Stimulated activated CD4-positive, alpha-beta T cell treated with anti-CD3 and anti-CD28 coated beads, TNF-alpha, amount 100 ng/mL, for 48 hours (primary cell): ENCODE measurements at places on chromosomes 1 and 21.

- DNase-seq, result no peak
Observed at GRCh38 chr1:54998677-54999076, at the start of gene BSND. BSND (plus strand) TSS chr1:54998933; CDS start chr1:54999187, 254 bp downstream.

- no peak for DNase-seq
Observed at GRCh38 chr1:226063977-226064815, 1.7 kb downstream of the H3-3A start.

GRCh38 chr1:5271264-5271663 is 616.9 kb downstream of the AJAP1 start:
- DNase-seq, result no peak

DNA sequence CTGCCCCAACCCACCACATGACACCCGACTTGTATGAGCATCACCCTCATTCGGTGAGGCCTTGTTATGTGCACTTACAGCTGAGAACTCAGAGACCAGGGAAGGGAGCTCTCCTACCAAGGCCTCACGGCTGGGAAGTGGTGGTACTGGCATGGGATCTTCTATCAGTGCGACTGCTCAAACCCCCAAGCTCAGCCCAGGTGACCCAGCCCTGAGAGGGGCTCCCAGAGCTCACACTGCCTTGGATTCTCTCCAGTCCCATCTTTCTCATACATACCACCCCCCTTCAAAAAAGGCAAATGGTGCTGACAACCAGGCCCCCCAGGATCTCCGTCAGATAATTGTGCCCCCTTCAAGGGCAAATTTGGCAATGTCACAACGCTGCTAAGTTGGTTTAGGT is 777 bp upstream of the PLA2G2F start:
- no peak for DNase-seq

DNA sequence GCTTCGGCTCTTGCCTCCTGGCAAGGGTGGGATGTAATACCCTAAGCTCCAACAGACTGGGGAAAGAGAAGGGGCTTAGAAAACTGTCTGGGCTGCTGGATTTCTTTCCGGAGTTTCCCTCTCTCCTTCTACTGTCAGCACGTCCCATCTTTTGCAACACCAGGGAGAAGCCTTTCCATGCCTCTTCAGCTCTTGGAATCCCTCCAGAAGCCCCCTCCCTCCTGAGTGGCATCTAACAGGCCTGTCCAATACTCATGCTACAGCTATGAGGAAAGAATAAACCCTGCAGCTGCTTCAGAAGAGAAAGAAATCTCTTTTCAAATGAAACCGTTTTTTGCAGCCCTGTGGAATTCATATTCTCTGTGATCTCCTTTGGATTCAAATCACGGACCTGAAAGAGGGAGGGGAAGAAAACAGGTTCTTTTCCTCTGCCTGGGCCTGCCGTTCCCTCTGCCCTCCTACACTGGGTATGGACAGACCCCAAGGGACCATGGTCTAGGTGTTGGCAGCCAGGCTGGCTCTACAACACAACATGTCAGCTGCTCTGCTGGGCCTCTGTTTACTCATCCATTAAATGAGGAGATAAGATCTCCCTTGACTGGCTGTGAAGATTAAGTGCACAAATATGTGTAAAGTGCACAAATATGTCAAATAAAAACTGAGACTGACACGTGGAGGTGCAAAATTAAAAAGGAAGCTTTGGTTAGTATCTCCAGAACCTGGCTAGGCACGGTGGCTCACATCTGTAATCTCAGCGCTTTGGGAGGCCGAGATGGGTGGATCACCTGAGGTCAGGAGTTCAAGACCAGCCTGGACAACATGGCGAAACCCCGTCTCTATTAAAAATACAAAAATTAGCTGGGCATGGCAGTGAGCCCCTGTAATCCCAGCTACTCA is 6.0 kb upstream of the CAPN2 start:
- no peak for DNase-seq

- DNase-seq, result no peak
Observed at GRCh38 chr1:18972531-18972930, 16.1 kb upstream of the IFFO2 start.

DNA sequence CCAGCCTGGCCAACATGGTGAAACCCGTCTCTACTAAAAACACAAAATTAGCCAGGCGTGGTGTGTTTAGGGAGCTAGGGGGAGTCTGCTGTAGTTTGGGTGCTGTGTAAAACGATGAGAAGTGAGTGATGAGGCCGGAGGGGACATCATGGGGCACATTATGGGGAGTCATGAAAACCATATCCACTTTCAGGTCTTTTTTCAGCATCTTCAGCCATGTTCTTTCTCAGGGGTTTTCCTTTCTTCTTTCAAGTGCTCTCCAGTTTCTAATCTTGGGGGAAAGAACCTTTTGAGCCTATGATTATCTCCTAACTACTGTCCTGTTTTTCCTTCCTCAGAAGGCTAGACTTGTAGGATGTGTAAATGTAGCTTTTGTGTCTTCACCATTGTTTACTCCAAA is 14.4 kb downstream of the KDM4A start:
- no peak for DNase-seq

- no peak for DNase-seq
Observed at GRCh38 chr1:19861034-19861433, 21.2 kb upstream of the OTUD3 start.

DNA sequence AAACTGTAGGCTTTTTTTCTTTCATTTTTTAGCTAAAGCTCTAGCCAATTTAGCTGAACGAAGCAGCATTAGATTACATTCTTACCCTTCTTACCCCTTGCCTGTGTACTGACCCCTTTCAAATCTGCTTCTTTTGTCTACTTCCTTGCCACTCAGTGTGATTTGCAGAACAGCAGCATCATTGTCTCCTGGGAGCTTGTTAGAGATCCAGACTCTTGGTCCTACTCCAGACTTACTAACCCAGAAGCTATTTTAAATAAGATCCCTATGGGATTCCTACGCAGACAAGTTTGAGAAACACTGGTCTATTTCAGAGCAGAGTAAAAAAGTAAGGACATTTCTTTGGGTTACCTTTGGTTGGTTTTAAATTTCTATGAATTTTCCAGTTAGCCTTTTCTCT is 13.8 kb downstream of the LRRC39 start:
- DNase-seq, result no peak

- DNase-seq, result no peak
Observed at GRCh38 chr21:41367945-41368734, 6.3 kb downstream of the MX2 start.

GRCh38 chr1:20921285-20921684 is 134.2 kb upstream of the HP1BP3 start:
- DNase-seq, result no peak

- DNase-seq, result no peak
Observed at GRCh38 chr1:234315091-234315541, 58.1 kb upstream of the COA6 start.

- DNase-seq, result no peak
Observed at GRCh38 chr1:66546047-66546810, 12.3 kb downstream of the SGIP1 start.

DNA sequence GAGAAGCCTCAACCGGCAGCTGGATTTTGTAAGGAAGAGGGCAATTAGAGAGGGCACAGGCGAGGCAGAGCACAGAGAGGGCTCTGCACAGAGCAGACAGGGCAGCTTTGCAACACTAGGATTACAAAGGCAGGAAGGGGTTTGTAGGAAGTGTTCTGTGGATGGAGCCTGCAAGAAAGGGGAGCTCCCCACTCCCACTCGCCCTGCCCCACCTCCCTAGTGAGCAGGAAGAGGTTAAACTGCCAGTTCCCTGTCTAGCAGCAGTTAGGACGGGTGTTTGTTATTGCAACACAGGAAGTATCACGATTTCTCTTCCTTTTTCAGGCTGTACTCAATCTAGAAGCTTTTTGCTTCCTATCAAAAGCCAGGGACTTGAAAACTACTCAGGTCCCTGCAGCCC is 63.3 kb upstream of the LRRC8D start:
- no peak for DNase-seq

DNA sequence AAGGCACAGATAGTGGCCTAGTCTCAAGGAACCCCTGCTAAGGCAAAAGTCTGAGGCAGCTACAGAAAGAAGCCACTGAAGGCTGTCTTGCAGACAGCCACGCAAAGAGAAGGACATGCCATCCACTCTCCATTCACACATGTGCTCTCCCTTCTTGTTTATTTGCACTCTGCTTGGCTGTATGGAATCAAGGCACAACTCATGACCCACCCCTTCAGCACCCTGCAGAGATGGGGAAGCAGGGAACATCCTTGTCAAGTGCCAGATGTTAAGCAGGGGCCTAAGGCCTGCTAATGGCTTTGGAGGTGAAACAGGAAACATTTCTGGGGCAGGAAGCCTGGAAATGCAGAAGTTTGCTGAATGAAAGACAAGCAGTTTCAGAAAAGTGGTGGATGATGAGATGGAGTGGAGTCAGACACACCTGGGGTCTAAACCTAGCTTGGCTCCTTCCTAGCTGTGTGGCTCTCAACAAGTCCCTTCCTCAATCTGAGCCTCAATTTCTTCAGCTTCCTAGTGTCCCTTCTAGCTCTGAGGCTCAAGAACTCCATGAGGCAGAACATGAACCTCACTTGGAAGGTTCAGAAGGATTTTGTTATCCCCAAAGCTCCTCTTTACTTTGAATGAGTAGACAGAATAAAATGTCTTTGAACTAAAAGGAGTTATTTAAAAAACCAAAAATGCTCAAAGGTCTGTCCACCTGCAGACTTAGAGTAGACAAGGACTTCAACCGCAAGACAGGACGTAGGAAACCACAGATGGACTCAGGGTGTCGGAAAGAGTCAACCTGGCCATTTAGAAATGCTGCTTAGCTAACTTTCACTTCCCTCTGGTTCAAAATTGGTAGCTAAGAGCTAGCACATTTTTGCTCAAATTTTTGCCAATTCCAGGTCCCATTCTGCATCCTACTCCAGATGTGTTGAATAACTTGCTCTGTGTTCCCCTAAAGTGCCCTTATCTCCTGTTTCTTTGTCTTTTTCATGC is 283.1 kb downstream of the PLPP3 start:
- no peak for DNase-seq

- no peak for DNase-seq
Observed at GRCh38 chr21:27722095-27722494, 755.2 kb upstream of the ADAMTS5 start.

- no peak for DNase-seq
Observed at GRCh38 chr1:160797861-160798273, 1.9 kb downstream of the LY9 start.

DNA sequence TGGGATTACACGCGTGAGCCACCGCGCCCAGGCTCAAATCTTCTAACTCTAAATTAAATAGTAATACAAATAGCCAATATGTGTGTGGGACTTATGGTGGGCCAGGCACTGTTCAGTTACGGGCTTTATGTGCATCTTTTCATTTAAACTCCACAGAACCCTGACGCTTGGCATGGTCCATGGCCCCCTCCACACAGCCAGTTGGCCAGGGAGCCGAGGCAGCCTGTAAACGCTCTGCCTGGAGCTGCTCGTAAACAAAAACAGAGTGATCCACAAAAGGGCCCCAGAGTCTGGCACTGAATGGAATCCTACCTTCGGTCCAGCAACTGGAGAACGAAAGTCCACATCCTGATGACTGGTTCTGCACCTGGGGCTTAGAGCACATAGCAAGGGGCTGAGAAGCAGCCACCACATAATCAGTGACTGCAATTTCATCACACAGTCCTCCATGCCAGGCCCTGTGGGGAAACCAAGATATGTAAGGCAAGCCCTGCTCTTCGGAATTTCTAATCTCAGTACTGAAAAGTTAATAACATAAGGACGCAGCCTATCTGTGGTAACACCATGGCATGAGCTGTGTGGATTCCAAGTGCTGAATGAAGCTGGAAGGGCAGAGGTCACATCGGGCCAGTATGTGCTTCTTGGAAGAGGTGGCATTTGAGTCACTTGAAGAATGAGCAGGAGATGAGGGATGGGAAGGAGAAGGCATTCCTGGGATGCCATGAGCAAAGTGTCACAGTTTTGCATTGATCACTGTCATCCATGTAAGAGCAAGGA is 13.5 kb upstream of the ADAMTSL4 start:
- no peak for DNase-seq

GRCh38 chr1:76682138-76682537 is 185.1 kb upstream of the ST6GALNAC5 start:
- DNase-seq, result no peak

GRCh38 chr1:246265481-246265880 is 241.6 kb downstream of the SMYD3 start:
- no peak for DNase-seq

GRCh38 chr1:162732566-162733335 is 57.8 kb upstream of the HSD17B7 start:
- DNase-seq, result no peak
